ENCODE measurements at places on chromosomes 2 and 18. TPM values are rescaled to one million over a fixed set of nuclear protein-coding genes. Genes with fewer than 3 reads are reported as not detected.

GRCh38 chr2:164910101-164910899 is 45.0 kb downstream of the SLC38A11 start:
- peak; percentile 49 for DNase-seq

DNA sequence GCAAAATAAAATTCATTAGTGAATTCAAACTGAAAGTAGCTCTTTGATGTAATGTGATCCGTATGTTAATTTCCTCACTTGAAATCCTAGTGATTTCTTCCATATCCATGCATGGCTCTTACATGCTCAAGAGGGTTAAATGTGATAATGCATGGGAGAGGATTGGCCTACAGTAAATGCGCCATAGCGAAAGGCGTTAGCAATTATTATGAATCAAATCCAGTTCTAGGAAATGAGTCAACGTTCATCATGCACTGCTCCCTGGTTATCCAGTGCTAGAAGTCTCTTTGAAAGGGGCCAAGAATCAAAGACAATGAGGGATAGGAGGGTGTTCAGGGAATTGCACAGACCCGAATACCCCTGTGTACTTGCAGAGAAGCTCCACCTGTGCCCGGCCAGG is 101.4 kb upstream of the RASGRP3 start:
- DNase-seq = no peak

Gene SH3RF3
- 1.3 TPM for total RNA-seq

DNA sequence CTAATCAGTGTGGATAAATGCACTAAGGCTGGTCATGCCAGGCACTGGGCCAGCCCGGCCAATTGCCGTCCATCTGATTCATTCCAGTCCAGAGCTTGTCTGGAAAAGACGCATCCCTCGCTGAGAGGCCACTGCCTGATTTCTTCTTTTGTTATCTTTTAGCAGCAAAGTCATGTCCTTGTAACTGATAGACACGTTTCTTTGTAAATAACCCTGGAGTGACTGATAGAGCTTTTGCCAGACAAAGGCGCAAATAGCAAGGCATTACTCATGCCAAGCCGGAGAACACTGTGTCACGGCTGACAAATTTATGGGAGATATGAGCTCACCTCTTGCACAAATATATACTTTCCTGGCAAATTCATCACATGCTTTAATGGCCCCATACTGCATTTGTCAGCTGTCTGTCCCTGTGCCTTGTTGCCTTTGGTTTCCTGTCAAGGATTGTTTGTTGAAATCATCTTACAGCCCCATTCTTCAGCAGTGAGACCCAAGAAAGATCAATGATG is 164.4 kb downstream of the ETAA1 start:
- DNase-seq = no peak

Gene MRPL19
- 58.3 TPM for total RNA-seq

Gene OTOS
- total RNA-seq = not detected

DNA sequence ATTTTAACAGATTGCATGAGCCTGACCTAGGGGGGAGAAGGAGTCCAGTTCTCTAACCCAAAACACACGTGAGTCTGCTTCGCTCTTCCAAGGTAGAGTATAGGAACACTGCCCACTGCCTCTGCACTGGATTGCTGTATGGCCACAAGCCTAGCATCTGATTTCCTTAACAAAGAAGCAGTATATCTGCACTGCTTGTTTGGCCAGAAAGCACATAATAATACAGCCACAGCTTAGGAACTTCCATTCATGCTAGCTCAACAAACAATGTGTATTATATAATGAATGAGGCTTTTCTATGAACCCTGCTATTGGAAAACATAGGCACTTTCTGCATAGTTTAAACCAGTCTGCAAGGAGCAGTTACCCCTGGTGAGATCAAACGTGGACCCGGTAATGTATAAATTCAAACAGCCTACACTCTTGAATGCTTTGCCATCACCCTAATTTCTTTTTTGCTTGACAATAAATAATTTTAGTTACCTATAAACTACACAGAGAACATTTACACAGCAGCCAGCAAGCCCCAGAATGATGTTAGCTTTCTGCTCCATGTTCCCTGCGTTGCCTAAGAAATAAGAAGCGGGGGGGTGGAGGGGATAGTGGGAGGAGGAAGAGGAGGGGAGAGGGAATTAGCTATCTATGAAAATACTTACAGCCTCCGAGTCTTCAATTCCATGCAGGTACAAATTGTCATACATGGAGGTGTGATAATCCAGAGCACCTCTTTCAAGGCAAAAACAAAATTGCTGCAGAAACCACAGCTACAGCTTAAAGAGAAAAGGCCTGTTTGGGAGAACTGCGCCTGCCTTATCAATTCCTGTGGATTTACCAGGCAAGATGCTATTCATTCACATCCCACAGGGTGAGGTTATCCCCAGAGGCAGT is 125.6 kb downstream of the CACNB4 start:
- no peak for DNase-seq

Gene FOXD4L1
- not detected for total RNA-seq

GRCh38 chr2:19216676-19217602 is 141.5 kb downstream of the OSR1 start:
- DNase-seq = no peak

GRCh38 chr2:24830786-24831185 is 37.6 kb downstream of the CENPO start:
- DNase-seq = no peak

DNA sequence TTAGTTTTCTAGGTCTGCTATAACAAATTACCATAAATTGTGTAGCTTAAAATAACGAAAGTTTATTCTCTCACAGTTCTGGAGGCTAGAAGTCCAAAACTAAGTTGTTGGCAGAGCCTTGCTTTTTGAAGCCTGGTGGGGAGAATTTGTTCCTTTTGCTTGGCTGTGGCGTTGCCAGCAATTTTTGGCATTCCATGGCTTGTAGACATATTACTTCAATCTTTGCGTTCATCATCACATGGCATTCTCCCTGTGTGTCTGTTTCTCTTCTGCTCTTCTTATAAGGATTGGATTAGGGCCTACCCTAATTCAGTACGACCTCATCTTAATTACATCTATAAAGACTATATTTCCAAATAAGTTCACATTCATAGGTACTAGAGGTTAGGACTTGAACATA is 217.7 kb downstream of the MBD5 start:
- DNase-seq = no peak

DNA sequence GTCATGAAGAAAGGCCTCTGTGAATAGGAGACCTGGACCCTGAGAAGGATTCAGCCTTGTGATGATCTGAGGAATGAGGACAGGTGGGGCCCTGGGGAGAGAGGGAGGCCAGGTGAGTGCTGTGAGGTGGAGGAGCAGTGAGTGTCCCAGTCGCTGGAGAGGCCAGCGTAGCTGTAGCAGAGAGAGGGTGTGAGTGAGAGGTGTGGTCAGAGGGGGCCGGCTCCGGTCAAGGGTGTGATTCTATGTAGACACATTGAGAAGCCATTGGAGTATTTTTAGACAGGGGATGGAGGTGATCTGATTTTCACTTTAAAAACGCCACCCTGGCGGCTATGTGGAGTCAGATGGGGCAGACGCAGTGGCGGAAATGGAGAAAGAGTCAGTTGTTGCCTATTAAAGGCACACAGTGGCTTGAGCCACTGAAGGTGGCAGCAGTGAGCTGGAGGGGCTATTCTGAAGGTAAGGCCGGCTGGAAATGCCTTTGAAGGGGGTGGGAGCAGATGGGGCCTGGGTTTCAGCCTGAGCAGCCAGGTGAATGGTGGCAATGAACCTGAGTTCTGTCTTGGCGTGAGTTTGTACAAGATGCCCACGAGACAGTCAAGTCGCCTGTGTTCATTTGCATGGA is 55.6 kb downstream of the GREB1 start:
- DNase-seq = no peak

Gene ADAM23
- total RNA-seq = 0.52 TPM

- no peak for DNase-seq
Measured at GRCh38 chr18:74256190-74256589, 35.6 kb downstream of the CYB5A start.

DNA sequence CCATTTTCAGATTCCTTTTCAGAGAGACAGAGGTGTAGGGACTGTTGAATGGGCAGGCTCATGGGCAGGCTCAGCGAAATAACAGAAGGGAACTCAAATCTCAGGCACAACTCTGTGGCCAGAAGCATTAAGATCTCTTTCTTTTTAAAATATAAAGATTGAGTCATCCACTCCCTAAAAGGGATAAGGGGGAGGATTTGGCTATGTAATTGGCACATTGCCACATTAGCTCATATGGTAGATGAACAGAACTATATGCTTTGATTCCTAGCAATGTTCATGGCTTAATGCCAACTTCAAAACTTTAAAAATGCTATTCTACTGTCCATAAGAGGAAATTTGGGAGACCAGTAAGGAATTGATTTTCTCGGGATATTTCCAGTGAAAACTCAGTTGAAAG is 53.8 kb upstream of the SLC5A7 start:
- no peak for DNase-seq

Gene NT5DC4
- not detected for total RNA-seq

GRCh38 chr2:54936766-54937165 is 113.5 kb downstream of the RTN4 start:
- DNase-seq = no peak

DNA sequence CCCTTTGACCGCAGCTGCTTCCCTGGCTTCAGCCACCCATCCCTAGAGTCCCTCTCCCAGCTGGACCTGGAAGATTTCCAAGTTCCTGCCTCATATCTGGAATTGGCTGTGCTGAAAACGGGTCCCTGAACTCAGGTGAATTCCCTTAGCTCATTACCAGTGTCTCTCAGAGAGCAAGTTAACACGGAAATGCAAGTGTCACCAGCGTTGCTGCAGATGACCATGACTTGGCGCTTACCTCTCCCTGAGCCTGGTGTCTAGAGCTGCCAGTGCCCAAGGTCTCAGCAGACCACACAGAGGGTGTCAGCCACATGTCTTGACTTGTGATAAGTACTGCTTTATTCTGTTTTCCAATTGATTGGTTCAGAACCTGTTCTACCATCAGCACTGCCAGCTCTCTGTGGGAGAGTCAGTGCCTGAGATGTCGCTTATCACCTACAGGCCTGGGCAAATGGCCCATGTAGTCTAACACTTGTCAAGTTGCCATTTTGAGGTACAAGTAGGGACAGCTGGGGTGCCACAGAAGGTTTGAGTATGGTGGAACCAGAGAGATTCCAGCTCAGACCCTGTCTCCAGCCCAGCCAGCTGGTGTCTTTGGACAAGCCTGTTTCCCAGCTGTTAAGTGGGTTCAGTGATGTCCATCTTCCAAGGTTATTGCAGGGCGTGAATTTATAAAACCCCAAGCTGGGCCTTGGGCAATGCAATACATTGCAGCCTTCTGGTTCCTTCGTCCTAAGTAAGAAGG is 48.7 kb downstream of the LYPD1 start:
- DNase-seq = no peak

Gene ZAP70
- total RNA-seq = 3.4 TPM

Gene SPDYA
- 0.42 TPM for total RNA-seq

DNA sequence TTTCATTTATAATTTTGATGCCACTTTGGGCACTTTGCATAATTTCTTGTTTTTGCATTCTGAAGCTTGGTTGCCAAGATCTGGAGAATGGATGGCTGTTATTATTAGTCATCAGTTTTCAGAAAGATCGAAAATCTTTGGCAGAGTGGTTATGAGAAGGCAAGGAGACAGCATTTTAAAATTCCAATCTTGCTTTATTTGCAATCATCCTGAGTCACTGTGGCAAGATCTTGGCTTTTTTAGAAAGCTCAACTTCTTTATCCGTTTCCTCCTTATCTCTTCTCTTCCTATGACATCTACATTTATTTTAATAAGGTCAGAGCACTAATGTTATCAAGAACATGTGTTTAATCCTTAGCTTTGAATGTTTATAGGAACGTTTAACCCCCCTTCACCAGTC is 31.1 kb upstream of the EIF2AK3 start:
- DNase-seq = no peak

DNA sequence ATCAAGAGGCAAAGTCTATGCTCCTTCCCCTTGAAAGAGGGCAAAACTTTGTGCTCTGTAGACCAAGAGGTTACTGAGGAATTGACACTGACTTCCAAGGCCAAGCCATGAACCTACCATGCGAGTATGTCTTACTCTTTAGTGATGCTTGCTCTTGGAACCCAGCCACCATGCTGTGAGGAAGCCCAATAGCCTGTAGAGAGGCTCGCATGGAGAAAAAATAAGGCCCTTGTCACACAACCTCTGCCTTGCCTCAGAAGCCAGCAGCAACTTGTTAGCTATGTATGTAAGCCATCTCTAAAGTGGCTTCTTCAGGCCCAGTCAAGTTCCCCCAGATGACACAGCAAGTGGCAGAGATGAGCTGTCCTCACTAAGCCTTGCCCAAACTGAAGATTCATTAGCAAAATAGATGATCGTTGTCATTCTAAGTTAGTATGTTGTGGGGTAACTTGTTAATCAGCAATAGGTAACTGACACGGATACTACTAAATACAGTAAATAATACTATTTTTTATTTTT is 66.1 kb upstream of the RGPD5 start:
- peak; percentile 8 for DNase-seq

- no peak for DNase-seq
Measured at GRCh38 chr18:68757126-68757525, 40.8 kb upstream of the CCDC102B start.

DNA sequence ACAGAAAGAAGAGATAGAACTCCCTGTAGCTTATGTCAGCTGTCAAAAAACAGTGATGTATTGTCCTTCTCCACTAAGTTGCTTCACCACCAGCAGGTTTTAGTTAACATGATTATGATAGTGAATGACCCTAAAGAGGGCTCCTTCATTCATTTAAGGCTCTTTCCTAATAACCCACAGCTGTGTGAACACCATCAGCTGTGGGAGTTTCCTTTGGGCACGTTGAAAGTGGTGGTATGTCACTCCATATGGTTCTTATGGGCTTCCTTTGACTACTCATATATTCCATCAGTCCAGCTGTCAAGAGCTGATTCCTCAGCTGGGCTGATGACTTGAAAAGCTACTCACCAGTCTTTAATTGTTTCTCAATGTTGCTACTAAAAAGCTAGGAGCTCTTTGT is 210.3 kb downstream of the UBE2E3 start:
- no peak for DNase-seq
